Mesendoderm (in vitro differentiated cells): ENCODE measurements at places on chromosomes 1 and 21.

GRCh38 chr1:27539901-27540861, 50.2 kb upstream of the WASF2 start:
- DNase-seq: peak; percentile 70

DNA sequence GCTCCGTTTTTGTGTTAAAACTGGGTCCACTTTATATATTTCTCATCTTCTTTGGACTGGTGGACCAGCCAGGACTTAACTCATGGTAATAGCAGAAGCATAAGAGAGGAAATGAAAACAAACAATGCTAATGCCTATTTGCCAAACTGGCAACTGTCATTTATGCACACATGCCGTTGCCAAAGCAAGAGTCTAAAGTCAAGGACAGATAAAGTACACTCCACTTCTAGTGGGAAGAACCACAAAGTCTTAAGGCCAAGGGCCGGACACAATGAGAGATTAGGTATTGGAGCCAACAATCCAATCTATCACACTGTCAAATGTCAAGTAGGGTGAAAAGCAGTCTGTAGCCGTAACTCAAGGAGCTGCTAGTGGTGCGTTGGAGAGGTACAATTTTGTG, 157.7 kb downstream of the LYPLAL1 start:
- no peak for DNase-seq

DNA sequence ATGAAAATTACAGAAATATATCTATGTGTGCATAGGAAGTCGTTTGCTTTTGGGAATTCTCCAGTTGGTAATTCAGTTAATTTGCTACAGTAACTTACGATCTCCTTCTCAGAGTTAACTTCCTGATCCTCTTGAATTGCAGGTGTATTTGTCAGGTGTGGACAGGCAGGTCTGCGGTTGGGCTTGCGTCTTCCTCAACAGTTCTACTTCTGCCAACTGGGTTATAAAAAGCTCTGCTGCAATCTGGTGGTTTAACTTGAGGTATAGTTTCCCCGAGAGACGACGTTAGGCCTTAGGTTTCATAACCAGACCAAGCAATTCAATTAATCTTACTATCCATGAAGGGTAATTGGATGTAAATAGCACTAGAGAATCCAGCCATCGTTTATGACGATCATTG, 88.2 kb downstream of the GABPA start:
- no peak for DNase-seq

DNA sequence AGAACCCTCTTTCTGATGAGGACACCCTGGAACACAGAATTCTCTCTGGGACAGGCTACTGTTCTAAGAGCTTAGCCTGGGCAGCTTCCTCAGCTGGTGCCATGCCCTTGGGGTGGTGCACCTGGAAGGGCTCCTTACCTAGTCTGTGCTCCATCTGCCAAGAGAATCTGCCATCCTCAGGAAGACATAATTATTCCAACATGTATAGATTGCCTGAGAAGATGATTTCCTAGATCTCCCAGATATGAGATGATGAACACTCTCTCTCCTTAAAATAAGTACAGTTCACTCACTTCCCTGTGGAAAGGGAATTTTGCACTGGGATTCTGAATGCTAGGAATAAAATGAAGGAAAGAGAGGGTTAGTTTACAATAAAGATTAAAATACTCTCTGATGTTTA, 87.6 kb downstream of the NENF start:
- no peak for DNase-seq

GRCh38 chr1:155219592-155220031, 11.1 kb downstream of the MTX1 start:
- peak; percentile 37 for DNase-seq

GRCh38 chr1:22711071-22711470, 432 bp downstream of the EPHB2 start:
- DNase-seq: no peak

GRCh38 chr1:36342426-36343185, 19.2 kb upstream of the EVA1B start:
- peak; percentile 53 for DNase-seq

- DNase-seq: no peak
These were observed 32.1 kb downstream of the ALPL start for GRCh38 chr1:21541329-21541728.

DNA sequence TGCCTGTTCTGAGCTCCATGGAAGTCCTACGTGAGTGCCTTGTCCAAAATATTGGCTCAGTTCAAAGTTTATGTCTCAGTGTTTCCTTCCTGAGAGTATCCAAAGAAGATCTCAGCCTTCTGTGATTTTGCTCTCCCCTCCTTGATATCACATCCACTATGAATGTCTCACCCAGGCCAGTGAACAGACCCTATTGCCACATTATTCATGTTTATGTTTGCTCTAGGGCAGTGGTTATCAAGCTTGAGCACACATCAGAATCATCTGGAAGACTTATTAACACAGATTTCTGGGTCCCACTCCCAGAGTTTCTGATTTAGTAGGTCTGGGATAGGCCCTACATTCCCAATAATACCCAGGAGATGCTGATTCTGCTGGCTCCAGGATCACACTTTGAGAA, 145.0 kb upstream of the FGGY start:
- DNase-seq: no peak

DNA sequence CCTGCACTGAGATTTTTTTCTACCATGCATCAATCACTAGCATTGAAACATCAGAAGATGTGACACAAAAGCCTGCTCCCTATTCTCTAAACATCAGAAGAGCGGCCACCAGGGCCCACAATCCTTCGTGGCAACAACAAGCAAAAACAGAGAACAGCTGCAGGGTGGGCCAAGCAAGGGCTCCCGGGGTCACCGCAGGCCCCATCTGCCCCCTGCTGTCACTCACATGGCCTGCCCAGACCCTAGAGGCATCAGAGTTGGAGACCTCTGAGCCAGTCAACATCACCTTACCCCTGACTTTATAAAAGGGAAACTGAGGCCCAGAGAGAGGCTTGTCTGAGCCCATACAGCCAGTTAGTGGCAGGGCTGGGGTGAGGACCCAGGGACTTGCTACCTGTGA, 1.8 kb downstream of the LAPTM5 start:
- no peak for DNase-seq

- DNase-seq: no peak
These were observed 925.4 kb upstream of the TMPRSS15 start for GRCh38 chr21:19328954-19329353.

GRCh38 chr21:44999972-45000636, 60.3 kb downstream of the SLX9 start:
- DNase-seq: no peak

GRCh38 chr1:226624526-226624925, 76.0 kb downstream of the STUM start:
- DNase-seq: no peak

GRCh38 chr1:36136535-36136934, 11.5 kb upstream of the COL8A2 start:
- no peak for DNase-seq

- peak; percentile 9 for DNase-seq
These were observed 1588.9 kb downstream of the KCNT2 start for GRCh38 chr1:195019385-195019784.

GRCh38 chr1:178126741-178127185, 32.9 kb downstream of the RASAL2 start:
- peak; percentile 59 for DNase-seq

DNA sequence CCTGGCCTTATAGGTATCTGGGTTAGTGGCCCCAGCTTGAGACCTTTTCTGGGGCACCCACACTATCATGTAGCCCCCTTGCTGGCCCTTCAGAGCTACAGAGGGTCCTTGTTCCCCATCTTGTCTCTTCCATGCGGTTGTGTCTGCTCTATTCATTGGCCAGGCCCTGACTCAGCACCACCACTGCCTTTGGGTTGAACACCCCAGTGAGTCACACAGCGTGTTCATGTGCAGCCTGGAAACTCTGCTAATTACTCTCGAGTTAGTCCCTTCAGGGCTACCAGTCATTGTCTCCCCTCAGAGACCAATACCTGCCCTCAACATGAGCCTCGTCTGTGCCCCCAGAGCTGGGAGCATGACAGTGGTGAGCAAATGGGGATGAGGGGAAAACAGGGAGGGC, 28.2 kb upstream of the IKBKE start:
- no peak for DNase-seq

GRCh38 chr1:205689479-205689878, 9.2 kb upstream of the SLC45A3 start:
- DNase-seq: no peak

GRCh38 chr1:179318491-179318890, 24.9 kb downstream of the SOAT1 start:
- no peak for DNase-seq

DNA sequence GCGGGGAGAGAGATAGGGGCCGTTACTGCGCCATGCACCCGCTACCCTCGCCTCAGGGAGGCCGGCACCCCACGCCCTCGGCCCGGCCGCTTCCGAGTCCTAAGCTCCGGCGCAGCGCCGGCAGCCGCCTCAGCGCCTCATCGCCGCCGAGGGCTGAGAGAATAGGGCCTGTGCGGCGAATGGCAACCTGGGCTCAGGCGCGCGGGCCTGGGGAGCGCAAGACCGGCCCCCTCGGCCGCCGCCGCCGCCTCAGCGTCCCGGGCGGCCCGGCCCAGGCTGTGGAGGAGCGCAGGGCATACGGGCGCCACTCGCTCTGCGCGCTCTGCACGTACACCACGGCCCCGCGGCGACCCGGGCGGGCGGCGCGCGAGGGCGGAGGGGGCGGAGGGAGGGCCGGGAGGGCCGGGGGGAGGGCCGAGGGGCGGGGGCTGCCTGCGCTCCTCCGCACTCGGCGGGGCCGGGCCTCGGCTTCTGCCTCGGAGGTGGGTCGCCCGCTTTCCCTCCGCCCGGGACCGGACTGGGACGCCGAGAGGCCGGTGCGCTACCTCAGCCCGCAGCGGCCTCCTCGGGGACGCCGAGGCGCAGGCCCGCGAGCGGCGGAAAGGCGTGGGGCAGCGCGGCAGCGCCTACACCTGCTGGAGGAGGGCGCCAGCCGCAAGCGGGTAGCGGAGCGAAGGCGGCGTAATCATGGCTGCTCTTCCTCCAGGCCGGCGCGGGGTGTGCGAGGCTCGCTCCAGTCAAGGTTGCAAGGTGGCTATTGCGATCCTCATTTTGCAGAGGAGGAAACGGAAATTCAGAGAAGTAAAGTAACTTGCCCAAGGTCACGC, at the start of gene EGLN1:
Gene EGLN1 (minus strand): TSS at position 317 of the 827 bp plus-strand sequence. CDS start 399 bp downstream, outside the sequence.
- DNase-seq: peak; percentile 84

- peak; percentile 7 for DNase-seq
These were observed 78.6 kb downstream of the IVNS1ABP start for GRCh38 chr1:185238447-185238846.

- DNase-seq: peak; percentile 18
These were observed 188.2 kb downstream of the OMA1 start for GRCh38 chr1:58358346-58358745.

DNA sequence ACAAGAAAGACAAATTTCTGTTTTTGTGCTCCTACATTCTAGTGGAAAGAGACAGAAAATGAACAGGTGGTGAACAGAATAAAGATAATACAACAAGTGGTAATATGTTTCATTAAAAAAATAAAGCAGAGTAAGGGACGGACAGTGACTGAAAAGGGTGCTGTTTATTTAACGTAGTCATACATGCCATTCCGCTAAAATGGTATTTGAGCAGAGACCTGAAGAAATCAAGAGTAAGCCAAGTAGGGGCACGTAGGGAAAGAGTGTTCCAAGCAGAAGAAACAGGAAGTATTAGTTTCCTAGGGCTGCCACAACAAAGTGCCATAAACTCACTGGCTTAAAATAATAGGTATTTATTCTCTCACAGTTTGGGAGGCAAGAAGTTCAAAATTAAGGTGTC, 65.6 kb upstream of the KCTD3 start:
- no peak for DNase-seq

DNA sequence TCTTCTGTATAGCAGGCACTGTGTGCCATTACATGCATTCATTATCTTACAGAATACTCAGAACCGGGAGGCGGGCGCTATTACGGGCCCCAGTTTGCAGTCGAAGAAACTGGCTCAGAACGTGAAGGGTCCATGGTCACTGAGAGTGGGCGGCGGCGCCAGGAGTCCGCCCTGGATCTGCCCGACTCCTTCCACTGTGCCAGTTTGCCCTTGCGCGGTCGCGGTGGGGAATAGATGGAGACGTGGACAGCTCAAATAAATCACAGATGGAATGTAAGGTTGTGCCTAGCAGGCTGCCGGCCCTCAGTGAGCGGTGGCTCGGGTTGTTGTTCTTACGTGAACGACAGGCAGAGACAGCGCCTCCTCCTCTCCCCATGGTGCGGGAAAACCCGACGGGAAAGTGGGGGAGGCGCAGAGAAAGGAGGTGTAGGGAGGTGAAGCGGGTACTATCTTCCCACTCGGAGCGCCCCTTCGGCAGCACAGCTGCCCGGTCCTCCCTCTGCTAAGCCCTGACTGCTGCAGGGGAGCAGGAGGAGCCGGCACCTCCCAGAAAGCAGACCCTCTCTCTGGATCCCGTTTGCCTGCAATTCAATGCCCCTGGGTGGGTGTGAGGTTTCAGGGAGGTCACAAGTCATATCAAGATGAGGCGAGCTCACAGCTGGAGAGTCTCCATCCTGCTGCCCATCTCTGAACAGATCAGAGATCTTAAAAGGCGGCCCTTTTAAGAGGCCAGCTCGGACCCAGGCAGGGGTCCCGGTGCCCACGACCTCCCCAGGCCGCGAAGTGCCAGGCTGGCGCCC, 1.1 kb downstream of the COL9A2 start:
- DNase-seq: peak; percentile 89

DNA sequence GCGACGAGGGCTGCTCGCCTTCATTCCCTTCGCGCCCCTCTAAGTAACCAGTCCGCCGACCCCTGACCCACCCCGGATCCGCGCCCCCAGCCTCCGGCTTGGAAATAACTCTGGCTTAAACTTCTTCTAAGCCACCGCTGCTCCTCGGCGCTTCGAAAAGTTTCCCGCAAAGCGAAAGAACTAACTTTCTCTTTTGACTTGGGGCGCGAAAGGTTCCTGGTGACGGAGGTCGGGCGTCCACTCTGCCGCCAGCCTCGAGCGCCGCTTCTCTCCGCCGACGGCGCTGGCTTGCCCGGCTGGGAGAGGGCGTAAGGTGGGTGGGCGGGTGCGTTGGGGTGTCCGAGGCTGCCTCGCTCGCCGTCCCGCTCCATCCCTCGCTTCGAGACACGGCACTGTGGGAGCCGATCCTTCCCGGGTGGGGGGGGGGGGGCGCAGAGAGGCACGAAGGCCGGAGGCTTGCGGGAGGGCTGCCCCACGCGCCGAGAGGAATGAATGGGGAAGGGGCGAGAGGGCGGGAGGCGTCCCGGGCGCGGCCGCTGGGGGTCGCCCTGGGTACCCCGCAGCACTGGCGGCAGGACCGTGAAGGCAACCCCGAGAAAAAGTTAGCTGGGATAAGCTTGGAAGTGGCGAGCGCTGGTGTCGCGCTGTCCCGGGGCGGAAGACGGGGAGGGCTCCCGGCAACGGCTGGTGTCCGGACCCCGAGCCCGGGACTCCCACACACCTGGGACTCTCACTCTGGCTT, 569 bp downstream of the ATF3 start:
- peak; percentile 75 for DNase-seq
